Tongue (tissue), 3 donors: ENCODE measurements at places on chromosomes 7 and 10. TPM values are rescaled to one million over a fixed set of nuclear protein-coding genes. Genes with fewer than 3 reads are reported as not detected.

GRCh38 chr7:30147223-30147622 is 12.4 kb downstream of the MTURN start:
- DNase-seq = no peak

- no peak for DNase-seq
These were observed 29.5 kb downstream of the WASL start for GRCh38 chr7:123719197-123719721.

GRCh38 chr10:66788178-66788987 is 137.5 kb upstream of the LRRTM3 start:
- DNase-seq = no peak

DNA sequence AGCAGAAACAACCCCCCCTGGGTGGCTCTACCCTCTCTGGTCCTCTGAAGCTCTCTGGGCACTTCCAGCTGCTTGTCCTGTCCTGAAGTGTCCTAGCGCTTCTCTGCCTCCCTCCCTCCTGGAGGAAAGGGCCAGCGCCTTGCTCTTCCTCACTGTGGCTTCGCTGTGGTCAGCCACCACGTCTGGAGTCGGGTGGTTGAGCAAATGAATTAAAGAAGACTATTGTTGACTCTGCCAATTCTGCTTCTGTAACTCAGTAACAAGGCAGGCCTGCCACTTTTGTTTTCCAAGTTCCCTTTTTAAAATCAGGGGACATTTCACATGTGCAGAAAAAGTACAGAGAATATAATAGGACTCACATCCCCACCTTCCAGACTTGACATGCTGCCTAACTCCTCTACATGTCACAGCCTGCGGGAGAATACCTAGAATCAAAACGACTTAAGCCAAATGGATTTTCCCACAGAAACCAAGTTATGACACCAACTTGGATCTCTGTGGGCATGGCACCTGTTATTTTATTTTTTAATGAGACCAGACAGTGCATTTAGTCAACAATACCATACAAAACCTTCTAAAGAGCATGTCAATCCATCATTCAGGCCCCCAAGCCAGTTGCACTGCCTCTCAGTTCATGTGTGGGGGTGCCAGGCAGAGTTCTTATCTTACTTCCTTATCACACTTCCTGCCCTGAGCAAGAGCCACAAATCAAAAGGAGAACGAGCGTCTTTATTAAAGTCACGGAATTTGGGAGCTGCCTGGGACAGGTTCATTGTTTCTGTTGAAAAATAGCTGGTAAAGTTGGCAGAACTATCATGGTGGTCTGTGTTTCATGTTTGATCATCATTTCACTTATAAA is 6.8 kb downstream of the FFAR4 start:
- no peak for DNase-seq

DNA sequence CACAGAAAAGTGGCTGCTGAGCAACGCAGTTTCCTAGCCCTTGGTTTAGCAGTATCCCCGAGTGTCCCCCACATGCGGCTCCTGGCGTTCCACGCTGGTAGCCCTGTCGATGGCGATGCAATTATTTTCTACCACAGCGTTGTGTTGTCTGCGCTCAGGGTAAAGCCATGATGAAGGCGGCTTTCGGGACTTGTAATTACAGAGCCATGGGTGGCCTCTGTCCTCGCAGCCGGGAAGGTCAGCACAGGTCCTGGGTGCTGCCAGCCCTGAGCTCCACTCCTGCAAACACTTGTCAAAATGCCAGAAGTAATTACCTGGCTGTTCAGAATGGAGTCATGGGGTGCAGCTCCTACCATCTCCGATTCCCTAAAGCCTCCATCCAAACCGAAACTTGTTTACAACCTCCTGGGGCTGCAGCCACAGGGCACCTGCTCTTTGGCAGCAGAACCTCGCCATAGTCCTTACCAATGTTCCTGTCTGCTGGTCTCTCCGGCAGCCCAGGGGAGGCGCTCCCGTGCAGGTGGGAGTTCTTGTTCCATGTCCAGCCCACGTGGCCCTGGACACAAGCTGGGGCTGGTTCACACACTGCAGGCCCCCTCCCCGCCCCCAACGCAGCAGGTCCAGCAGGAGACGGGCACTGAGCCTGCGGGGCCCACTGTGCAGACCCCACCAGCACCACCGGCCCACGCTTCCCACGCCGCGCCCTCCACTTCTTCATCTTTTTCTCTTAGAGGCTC is 512.6 kb downstream of the PTPRN2 start:
- DNase-seq = no peak

DNA sequence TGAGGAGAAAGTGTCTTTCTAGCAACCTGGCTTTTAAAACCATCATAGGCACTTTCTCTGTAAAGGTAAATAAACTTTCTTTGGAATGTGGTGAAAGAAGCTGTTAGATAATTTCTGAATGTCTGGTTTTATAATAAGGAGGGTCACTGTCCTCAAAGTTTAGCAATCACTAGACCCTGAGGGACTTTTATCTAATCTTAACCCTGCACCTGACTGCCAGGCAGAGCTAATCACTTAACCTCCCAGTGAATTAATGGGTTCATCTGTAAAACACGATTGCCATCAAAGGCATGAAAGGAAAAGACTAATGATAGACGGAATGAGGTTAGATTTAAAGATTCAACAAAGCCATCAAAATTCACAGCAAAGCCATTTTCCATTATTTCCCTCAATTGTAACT is 553.8 kb downstream of the GRM8 start:
- DNase-seq = no peak

GRCh38 chr7:72538147-72538546 is 126.0 kb upstream of the CALN1 start:
- no peak for DNase-seq

- peak; percentile 48 for DNase-seq
These were observed 30.5 kb downstream of the TACC2 start for GRCh38 chr10:122019414-122019975.

DNA sequence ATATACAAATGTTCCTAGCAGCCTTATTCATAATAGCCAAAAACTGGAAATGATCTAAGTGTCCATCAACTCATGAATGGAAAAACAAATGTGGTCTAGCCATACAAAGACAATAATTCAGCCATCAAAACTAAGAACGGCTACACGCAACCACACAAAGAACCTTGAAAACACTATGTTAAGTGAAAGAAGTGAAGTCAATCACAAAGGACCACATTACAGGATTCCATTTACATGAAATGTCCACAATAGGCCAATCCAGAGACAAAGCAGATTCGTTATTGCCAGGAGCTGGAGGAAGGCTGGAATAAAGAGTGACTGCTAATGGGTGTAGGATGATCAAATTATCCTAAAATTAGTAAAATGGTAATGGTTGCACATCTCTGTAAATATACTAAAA is 21.1 kb downstream of the MKRN1 start:
- DNase-seq = no peak

DNA sequence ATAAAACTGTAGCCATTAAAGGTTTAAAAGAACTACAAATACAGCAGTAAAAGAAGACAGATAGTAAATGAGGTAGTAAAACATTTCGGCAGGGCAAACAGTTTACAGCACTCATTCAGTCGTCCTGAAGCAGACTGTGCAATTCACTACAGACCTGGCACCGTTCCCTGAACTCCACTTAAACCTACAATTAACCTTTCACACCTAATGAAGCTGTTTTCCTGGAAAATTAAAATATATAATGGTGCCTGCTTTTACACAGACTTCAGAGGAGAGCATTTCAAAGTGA is 335.3 kb downstream of the GFRA1 start:
- no peak for DNase-seq

DNA sequence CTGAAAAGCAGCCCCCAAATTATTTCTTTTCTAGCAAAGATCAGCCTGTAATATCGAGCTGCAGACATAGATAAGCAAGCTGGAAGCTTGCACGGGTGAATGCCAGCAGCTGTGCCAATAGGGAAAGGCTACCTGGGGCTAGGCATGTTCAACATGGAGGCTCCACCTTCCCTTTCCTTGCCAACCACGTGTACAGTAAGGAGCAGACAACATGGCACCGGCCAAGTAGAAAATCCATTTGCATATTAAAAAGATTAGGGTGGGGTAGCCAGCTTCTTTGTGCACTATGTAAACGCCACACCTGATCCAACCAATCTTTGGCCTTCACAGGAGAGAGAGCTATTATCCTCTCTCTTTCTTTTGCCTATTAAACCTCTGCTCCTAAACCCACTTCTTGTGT is 56.7 kb upstream of the SEPHS1 start:
- DNase-seq = no peak

DNA sequence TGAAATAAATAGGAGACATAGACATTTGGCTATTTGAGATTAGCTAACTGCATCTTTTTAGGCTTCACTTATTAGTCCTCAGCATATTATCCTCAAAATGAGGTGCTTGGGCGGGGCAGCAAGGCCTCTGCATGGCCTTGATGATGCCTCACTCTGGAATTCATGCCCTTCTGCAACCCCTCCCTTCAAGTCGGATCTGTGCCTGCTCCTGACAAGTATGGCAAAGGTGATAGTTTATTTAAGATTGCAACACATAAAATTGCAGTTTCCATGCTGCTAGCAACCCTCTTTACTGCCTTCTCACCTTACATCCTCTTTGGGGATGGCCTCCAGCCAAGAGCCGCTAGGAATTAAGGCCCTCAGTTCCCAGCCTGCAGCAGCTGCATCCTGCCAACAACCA is 241.3 kb upstream of the ADARB2 start:
- DNase-seq = no peak

GRCh38 chr10:102286216-102286615 is 40.9 kb downstream of the GBF1 start:
- no peak for DNase-seq

DNA sequence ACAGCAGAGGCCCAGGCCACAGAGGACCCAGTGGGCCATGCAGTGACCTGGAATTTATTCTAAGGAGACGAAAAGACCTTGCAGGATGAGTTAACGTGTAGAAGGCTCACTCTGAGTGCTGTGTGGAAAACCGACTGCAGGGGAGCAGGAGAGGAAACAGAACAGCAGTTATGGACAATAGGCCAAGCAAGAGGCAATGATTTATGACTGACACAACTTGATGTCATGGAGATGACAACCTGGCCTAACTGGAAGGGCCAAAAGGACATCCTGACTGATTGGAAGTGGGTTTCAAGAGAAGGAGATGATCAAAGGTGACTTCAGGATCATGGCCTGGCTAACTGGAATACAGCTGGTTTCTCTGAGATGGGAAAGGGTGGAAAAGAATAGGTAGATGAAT is 70.2 kb upstream of the RAPGEF5 start:
- DNase-seq = no peak

DNA sequence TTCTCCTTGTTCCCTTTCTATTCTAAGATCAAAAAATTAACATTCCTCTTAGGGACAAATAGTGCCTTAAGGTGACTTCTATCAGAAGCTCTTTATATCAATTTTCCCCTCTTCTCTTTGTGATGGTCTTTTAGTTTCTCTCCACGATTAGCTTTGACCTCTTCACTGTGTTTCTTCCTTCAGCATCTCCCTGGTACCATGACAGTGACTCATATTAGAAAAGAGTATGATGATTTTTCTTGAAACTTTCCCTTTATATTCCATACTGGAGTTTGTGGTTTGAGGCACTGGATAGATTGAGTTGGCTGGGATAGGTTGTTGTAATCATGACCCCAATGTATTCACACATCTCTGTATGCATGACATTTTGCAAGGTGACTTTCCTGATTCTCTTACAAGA is 335.6 kb upstream of the GLI3 start:
- DNase-seq = no peak

GRCh38 chr10:3482200-3482993 is 302.6 kb downstream of the KLF6 start:
- DNase-seq = peak; percentile 89

DNA sequence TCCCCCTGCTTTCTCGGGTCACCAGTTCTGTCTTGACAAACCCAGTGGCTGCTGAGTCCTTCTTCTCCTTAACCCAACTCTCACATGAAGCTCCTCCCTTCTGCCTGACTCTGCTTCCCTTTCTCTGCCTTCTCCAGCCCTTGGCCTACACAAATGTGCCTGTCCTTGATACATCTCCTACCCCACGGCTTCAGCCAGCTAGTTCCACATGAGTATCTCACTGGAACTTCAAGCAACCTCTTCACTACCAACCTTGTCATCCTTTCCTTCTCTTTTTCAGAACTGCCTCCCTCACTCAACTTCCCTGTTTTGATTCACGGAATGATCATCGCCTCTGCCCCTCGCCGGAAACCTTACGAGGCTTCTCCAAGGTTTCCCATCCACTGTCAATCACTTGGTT is 55.9 kb downstream of the PDIA4 start:
- no peak for DNase-seq

DNA sequence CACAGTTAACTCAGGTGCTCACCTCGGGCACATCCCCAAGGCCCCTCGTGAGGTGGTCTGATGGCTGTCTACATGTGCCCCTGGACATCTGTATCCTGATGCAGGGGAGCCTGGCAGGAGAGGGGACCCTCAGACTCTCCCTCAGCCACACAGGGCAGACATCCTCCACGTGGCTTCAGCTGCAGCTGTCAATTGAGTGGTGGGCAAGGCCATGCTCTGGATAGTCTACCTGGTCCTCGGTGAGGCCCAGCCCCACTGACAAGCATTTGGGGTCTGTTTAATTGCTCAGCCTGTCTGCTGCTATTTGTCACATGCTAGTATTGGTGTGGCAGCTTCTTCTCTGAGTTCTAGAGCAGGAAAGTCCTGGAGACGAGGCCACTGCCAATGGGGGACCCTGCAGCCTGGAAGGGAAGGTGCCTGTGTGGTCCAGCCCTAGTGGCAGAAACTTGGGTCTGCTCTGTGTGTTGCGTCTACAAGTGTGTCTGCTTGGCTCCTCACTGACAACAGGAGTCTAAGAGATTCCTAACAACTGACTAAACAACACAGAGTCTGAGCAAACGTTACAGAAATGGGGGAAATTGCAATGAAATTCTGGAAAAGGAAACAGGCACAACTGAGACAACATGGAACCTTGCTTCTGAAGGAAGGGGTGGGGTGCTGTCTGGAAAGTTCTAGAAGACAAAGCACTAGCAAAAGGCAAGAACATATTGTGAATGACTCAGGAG is 59.3 kb upstream of the IGFBP3 start:
- DNase-seq = no peak

GRCh38 chr7:99194301-99194700 is 13.6 kb downstream of the KPNA7 start:
- no peak for DNase-seq

The ADO gene
- total RNA-seq = 22.8 TPM

The RBP4 gene
- 2.8 TPM for total RNA-seq

The RARRES2 gene
- 35.5 TPM for total RNA-seq

The PIP gene
- 11.3 TPM for total RNA-seq

The PON1 gene
- not detected for total RNA-seq

The ADAMTS14 gene
- total RNA-seq = 12.6 TPM

The RSPH10B2 gene
- total RNA-seq = not detected

The CTTNBP2 gene
- 13.1 TPM for total RNA-seq

The OR13A1 gene
- total RNA-seq = not detected

The C10orf95 gene
- total RNA-seq = not detected

The DRGX gene
- not detected for total RNA-seq

The ZNF503 gene
- 12.6 TPM for total RNA-seq
